Neural crest cell (in vitro differentiated cells): ENCODE measurements at places on chromosomes 3 and 15.

- no peak overlapping the region for H3K4me3 ChIP-seq
- H3K27me3 ChIP-seq = no peaks in the 10 kb centered on the region
- H3K27ac ChIP-seq = no peak overlapping the region
- H3K36me3 ChIP-seq = peaks cover 41% of the 10 kb centered on the region
Observed at GRCh38 chr15:96200357-96200967, 130.0 kb upstream of the NR2F2 start.

GRCh38 chr15:63502137-63502766 is 2.1 kb upstream of the USP3 start:
- H3K4me1 ChIP-seq = peaks cover 58% of the 10 kb centered on the region
- no peak for DNase-seq
- H3K4me3 ChIP-seq = peak overlapping the region; percentile 81
- H3K27ac ChIP-seq = no peak overlapping the region
- H3K36me3 ChIP-seq = no peaks in the 10 kb centered on the region

- DNase-seq = no peak
- H3K27ac ChIP-seq = no peak overlapping the region
- no peak overlapping the region for H3K4me3 ChIP-seq
- H3K4me1 ChIP-seq = peaks cover 7% of the 10 kb centered on the region
Observed at GRCh38 chr3:118809696-118810498, 224.7 kb downstream of the IGSF11 start.

- H3K4me3 ChIP-seq = no peak overlapping the region
- no peak overlapping the region for H3K27ac ChIP-seq
- no peak for DNase-seq
- peaks cover 15% of the 10 kb centered on the region for H3K4me1 ChIP-seq
Observed at GRCh38 chr3:161108840-161109239, 3.7 kb upstream of the B3GALNT1 start.

DNA sequence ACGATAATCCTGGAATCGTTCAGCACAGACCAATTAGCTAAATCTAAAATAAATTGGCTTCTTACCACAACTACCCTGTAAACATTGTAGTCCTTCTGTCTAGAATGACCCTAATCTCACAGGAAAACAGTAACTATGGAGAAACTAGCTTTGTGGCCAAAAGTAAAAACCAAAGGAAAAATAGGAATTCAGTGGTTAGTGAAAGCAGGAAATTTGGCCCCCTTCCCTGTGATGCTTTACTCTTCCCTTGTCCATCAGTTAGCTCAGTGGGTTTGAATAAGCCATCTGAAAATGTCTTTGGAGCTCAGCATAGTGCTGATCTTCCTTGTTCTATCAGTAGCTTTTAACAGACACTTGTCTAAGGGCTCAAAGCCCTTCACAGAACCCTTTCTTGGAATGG is 1.6 kb downstream of the NMD3 start:
- peaks cover 7% of the 10 kb centered on the region for H3K36me3 ChIP-seq
- H3K4me1 ChIP-seq = peaks cover 40% of the 10 kb centered on the region
- no peak for DNase-seq
- H3K4me3 ChIP-seq = peak overlapping the region; percentile 94
- H3K27ac ChIP-seq = no peak overlapping the region
- H3K27me3 ChIP-seq = no peaks in the 10 kb centered on the region

DNA sequence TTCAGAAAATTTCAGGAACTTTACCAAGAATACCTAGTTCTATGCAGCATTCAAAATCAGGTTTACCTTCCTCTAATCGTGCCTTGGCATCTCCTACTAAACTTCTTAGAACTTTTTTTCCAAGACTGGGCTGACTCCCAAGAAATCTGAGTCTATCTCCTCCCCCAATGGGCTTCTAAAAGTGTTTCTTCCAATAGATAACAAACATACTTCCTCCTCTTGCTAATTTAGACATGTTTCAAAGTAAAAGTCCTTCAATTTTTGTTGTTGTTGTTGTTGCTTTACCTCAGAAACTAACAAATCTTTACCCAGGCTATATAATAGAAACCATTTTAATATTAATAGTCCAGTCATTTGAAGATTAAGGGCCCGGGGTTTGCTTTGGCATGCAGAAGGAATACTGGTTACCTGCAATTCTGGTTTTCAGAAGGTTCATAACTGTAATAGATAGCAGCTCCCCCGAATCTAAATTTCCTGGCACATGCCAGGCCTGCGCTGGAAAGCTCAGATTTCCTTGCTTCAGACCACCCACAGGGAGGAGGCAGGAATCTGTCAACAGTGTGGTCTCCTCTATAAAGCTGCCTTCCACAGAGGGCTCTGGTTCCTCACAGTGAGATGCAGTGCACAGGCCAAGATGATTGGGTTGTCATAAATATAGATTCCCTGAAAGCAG is 188.7 kb downstream of the THRB start:
- no peaks in the 10 kb centered on the region for H3K36me3 ChIP-seq
- H3K27me3 ChIP-seq = no peaks in the 10 kb centered on the region
- DNase-seq = no peak
- H3K4me1 ChIP-seq = no peaks in the 10 kb centered on the region
- H3K4me3 ChIP-seq = no peak overlapping the region

DNA sequence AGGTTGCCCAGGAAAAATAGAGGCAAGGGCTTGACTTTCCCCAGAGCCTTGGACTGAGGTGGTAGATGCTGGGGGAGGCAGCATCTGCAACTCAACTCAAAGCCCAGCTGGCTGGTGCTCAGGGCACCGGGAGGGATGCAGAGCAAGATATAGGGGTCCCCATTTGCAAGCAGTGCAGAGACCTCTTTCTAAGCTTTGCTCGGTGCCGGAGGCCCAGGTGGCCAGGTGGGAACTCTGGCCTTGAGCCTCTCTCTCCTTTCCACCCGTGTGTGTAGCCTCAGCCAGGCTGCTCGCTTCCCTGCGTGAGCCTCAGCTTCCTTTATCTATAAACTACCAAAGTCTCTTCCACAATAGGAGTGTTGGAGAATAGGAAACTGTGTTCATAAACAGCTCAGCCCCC is 36.5 kb downstream of the SLC6A6 start:
- no peak for DNase-seq
- H3K4me3 ChIP-seq = no peak overlapping the region
- H3K27ac ChIP-seq = no peak overlapping the region
- no peaks in the 10 kb centered on the region for H3K36me3 ChIP-seq
- peaks cover 45% of the 10 kb centered on the region for H3K4me1 ChIP-seq
- H3K27me3 ChIP-seq = no peaks in the 10 kb centered on the region

DNA sequence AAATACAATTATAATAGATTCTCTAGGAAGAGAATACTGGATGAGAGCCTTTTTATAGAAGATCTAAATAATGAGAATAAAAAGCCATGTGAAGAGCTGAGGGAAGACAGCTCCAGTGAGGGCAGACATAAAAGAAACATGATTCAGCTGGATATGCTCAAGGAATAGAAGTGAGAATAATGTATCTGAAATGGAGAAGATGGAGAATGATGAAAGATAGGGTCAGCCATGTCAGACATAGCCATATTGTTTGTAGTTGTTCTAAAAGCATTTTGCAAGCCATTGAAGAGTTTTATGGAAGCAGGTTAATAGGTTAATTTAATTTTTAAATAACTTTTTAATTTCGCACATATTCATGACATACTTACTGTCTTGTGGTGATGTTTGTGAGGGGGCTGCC is 713.5 kb upstream of the ARPP21 start:
- H3K27me3 ChIP-seq = no peaks in the 10 kb centered on the region
- DNase-seq = no peak
- H3K36me3 ChIP-seq = no peaks in the 10 kb centered on the region
- H3K4me1 ChIP-seq = peaks cover 8% of the 10 kb centered on the region

GRCh38 chr3:181711325-181712135 is at the start of gene SOX2:
Gene SOX2 (plus strand): TSS chr3:181711925. CDS start chr3:181712361, 436 bp downstream.
- peak within 1 kb of the TSS; percentile 93 for H3K4me3 ChIP-seq
- DNase-seq = peak; percentile 82
- peaks cover 3% of the 10 kb centered on the region for H3K27me3 ChIP-seq
- H3K36me3 ChIP-seq = peaks cover 15% of the 10 kb centered on the region
- peak within 1 kb of the TSS; percentile 98 for H3K27ac ChIP-seq

- no peaks in the 10 kb centered on the region for H3K4me1 ChIP-seq
- DNase-seq = no peak
Observed at GRCh38 chr3:41094351-41094750, 105.0 kb upstream of the CTNNB1 start.

DNA sequence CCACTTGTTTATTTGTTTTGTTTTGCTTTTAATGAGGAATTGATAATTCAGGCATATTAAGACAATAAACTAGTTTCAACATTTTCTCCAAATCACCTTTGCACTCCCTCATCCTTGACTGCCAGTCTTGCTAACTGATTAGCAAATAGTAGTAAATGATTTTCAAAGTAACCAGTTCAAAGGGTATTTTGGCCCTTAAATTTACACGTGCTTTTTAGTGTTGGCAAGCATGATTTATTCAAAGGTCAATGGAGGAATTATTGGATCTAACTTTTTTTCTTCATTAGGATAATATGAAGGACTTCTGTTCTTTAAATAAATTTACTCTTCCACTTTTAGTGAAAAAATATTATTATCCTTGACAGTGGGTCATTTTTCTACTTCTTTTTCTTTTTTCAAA is 53.8 kb downstream of the BCHE start:
- H3K27me3 ChIP-seq = no peaks in the 10 kb centered on the region
- DNase-seq = no peak
- H3K27ac ChIP-seq = no peak overlapping the region
- H3K36me3 ChIP-seq = peaks cover 22% of the 10 kb centered on the region
- H3K4me1 ChIP-seq = peaks cover 9% of the 10 kb centered on the region

- H3K4me1 ChIP-seq = no peaks in the 10 kb centered on the region
- no peak overlapping the region for H3K27ac ChIP-seq
- H3K27me3 ChIP-seq = no peaks in the 10 kb centered on the region
- no peak for DNase-seq
Observed at GRCh38 chr15:48367483-48367882, 36.3 kb downstream of the DUT start.

GRCh38 chr15:78396976-78397375 is 41.0 kb upstream of the IREB2 start:
- H3K27me3 ChIP-seq = peaks cover 17% of the 10 kb centered on the region
- DNase-seq = no peak
- H3K36me3 ChIP-seq = no peaks in the 10 kb centered on the region

GRCh38 chr3:21954709-21955108 is 203.7 kb upstream of the ZNF385D start:
- H3K27me3 ChIP-seq = no peaks in the 10 kb centered on the region
- no peak for DNase-seq
- H3K36me3 ChIP-seq = no peaks in the 10 kb centered on the region
- H3K27ac ChIP-seq = no peak overlapping the region
- H3K4me3 ChIP-seq = no peak overlapping the region

DNA sequence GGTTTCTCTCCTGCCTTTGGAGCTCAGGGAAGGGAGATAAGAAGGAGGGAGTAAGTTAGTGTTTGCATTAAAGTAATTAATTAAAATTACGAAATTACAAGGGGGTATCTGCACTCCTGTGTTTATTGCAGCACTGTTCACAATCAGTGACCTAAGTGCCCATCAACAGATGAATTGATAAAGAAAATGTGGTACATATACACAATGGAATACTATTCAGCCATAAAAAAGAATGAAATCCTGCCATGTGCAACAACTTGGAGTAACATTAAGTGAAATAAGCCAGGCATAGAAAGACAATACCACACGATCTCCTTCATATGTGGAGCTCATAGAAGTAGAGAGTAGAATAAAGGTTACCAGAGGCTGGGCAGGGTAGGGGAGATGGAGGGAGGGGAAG is 202.0 kb downstream of the SHQ1 start:
- H3K36me3 ChIP-seq = no peaks in the 10 kb centered on the region
- no peaks in the 10 kb centered on the region for H3K4me1 ChIP-seq
- H3K4me3 ChIP-seq = no peak overlapping the region
